Kidney epithelial cell (primary cell): ENCODE measurements at places on chromosomes 16 and 17. TPM values are rescaled to one million over a fixed set of nuclear protein-coding genes. Genes with fewer than 3 reads are reported as not detected.

GRCh38 chr17:81420769-81421462 lies 25.7 kb downstream of the BAHCC1 start:
- DNase-seq, result no peak

- no peak for DNase-seq
These were observed 467.7 kb downstream of the CDH11 start for GRCh38 chr16:64654178-64654577.

GRCh38 chr16:48136547-48137360 lies 19.0 kb downstream of the ABCC12 start:
- DNase-seq, result no peak

DNA sequence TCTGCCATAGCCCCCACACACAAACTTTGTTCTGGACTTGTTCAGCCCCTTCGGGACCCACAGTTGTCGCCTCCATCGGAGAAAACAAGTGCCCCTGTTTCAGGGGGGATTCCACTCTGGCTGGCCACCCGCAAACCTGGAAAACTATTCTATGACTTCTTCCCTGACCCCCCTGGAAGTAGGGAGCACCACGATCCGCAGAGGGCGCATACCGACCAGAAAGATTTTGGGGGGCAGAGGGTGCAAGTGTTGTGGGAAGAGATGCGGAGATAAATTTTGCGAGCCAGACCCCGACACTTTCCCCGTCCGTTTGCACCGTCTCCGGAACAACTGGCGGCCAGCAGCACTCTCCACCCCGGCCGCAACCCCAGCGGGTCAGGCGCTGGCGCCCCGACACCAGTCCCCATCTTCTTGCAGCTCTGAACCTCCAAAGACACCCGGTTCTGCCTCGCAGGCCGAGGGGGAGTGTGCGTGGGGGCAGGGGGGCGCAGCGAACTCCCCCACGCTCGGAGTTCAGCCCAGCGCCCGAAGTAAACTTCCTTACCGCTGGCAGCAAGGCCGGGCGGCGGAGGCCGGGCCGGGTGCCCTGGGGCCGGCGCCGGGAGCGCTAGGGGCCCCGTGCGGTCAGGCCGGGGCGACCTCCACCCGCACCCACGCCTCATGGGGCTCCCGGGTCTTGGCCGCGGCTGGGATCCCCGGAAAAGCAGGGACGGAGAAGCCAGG lies 744 bp downstream of the SALL1 start:
- no peak for DNase-seq

- no peak for DNase-seq
These were observed 526 bp downstream of the MOSMO start for GRCh38 chr16:22008215-22009059.

DNA sequence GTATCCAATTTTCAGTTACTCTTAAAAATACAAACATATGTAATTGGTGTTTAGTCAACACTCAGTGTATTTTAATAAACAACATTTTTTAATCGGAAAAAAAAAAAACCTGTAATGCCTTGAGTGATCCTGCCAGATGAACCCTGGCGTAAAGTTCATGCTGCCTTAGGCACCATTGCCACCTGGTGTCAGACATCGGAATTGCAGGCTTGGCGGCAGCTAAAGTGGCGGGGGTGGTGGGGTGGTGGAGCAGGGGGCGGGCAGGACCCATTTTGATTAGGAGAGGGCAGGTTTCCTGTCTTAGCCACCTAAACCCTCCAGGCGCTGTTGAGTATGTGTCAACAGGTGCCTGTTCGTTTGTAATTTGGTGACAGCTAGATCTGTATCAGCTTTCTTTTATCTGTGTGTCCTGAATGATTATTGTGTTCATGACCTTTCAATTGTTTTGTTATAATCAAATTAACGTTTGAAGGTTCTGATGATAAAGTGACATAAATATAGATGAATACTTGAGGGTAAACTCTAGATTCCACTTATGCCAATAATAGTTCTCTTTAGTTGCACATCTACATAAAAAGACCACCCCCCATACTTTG lies 588.7 kb downstream of the CDH13 start:
- DNase-seq, result no peak

- DNase-seq, result no peak
These were observed at the start of gene CIITA for GRCh38 chr16:10876799-10877341. CIITA (plus strand) TSS chr16:10877202; CDS start chr16:10877331, 129 bp downstream.

C16orf46 gene
- total RNA-seq, result 2.1 and 3.1 TPM in 2 replicates

CDH11 gene
- 114 and 135 TPM in 2 replicates for total RNA-seq

ZMYND15 gene
- total RNA-seq, result 1.4 and 2.9 TPM in 2 replicates

ZNF624 gene
- 8.7 and 11.0 TPM in 2 replicates for total RNA-seq
